ENCODE measurements at places on chromosomes 5 and 9. TPM values are rescaled to one million over a fixed set of nuclear protein-coding genes. Genes with fewer than 3 reads are reported as not detected.

GRCh38 chr5:113255579-113256386 is 179.0 kb downstream of the TSSK1B start:
- DNase-seq = no peak

DNA sequence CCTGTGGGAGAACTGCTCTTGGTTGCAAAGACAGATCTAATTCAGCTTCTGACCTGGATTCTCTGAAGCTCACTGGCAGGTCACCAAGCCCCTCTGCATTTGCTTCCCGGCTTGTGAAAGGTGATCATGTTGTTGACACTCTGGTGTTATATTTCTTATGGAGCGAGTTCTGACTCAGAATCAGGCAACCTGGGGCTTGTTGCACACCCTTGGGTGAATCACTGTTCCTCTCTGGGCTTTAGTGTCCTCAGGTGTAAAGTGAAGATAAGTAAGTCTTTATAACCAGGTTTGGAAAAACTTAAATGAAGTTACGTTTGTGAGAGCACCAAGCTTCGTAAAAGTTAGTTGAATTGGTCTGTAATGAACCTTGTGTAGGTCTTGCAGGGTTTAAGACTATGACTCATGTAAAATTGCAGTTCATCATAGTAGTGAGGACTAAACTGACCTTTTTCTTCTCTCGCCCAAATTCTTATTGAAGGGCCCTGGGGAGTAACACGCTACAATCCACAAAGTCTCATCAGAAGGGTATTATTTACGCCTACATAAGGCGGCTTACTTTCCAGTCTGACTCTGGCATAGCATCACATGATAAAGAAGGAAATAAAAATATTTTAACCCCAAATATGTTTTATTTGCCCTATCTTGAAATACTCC is 218.6 kb downstream of the TMEM38B start:
- DNase-seq = no peak

DNA sequence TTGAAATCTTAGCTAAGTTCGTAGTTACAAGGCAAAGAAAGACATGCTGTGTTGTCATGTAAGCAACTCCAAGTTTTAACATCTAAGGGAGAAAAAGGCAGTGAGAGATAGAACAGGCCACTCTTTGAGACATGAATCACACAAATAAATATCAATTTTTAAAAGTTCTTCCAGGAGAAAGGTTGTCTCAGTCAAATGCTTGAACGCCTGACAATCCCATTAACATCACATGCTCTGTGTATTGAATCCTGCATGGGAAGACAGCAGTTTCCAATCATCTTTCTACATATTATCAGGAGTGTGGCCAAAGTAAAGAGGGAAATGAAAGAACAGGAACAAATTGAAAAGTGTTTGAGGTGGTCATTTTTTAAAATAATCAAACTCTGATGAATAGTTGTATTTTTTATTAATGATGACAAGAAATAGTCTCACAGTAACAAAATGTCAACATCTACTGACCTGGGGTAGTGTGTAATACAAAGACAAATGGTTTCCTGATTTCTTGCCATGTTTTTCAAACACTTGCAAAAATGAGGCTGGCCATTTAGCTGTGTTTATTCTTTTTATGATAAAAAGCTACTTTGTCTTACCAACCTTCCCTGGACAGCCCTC is 6.4 kb upstream of the C6 start:
- DNase-seq = no peak

- no peak for DNase-seq
These were observed 203.7 kb upstream of the SLC24A2 start for GRCh38 chr9:19992556-19992955.

IFNE gene
- not detected for total RNA-seq

Data from left ventricle myocardium superior (tissue), 1 donor.